H1 (cell line): ENCODE measurements at places on chromosomes 16 and 17. TPM values are rescaled to one million over a fixed set of nuclear protein-coding genes. Genes with fewer than 3 reads are reported as not detected.

Gene TLCD2
- 1.3 and 1.4 TPM in 2 replicates for total RNA-seq

Gene DHX40
- 28.3 and 28.5 TPM in 2 replicates for total RNA-seq

Gene TSPAN10
- total RNA-seq, result 0.96 and 0.99 TPM in 2 replicates

Gene ABCA6
- total RNA-seq, result not detected in 2 replicates

Gene ABI3
- 1.1 and 1.3 TPM in 2 replicates for total RNA-seq

- DNase-seq, result no peak
These were observed 187.1 kb downstream of the TMEM114 start for GRCh38 chr16:8402981-8403843.

- no peak for DNase-seq
These were observed 47.6 kb downstream of the LMF1 start for GRCh38 chr16:923184-923583.

DNA sequence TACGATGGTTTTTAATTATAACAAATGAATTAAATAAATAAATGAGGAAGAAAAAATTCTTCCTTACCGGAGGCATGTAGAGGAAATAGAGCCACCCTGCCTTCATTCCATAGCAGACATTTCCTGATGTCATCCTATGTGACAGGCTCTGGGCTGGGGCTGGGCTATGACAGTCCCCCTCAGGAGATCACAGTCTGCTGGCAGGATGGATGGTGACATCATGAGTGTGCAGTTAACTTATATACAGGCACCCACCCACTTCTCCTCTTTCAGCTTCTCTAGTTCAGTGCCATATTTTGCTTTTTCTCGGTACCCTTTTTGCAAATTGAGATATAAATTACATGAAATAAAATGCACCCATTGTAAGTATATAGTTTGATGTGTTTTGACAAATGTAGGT lies 6.4 kb upstream of the CMTM3 start:
- DNase-seq, result no peak

DNA sequence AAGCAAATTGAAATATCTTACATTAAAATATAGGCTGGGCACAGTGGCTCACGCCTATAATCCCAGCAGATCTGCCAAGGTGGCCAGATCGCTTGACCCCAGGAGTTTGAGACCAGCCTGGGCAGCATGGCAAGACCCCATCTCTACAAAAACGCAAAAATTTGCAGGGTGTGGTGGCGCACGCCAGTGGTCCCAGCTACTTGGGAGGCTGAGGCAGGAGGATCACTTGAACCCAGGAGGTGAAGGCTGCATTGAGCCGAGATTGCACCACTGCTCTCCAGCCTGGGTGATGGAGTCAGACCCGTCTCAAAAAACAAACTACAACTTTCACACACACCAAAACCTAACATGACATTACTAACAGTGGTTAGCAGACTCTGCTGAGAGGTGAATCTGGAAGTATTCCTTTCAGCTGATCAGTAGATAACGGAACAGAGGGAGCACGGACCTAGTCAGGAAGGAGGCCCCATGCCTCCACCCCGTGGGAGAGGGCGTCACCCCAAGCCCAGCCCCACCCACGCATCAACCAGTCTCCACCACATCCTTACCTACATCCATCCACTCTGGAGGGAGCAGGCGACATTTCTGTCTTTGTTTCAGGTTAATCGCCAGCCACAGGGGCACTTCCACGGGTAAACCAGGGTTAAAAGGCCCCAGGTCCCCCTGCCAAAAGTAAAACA lies 1.7 kb downstream of the GINS2 start:
- DNase-seq, result no peak

- no peak for DNase-seq
These were observed 4.9 kb downstream of the STX1B start for GRCh38 chr16:31005350-31006085.

GRCh38 chr17:59105852-59106462 lies 723 bp downstream of the TRIM37 start:
- no peak for DNase-seq

DNA sequence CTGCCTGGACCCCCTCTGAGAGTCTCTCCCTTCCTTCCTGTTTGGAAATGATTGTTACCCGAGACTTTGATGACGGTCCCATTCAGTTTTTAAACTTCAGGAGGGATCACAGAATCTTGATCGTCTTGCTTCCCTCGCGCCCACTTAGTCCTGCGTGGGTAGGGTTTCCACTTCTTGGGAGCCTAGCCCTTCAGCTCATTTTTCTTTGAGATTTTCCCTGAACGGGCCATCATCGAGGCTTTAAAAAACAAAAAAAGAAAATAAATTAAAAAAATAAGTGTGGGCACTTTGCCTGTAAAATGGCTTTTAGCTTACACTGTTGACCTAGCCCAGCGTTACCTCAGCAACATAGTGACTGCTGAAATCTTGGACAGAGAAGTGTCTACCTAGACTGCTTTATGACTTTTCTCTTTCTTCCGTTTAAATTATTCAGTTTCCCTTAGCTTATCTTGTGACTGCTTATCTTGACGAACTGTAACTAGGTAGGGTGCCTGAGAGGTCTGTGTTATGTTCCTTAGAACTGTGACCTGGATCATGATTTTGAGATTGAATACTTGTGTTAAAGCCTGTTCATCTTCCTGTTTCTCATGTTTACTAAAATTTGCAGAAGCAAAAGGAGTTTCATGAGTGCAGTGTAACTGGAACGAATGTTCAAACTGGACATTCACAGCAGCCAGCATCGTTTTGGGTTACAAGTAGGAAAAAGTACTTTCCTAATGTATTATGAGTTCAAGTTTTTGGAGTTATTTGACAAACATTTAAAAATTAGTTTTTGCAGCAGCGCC lies 874 bp downstream of the WWP2 start:
- no peak for DNase-seq

DNA sequence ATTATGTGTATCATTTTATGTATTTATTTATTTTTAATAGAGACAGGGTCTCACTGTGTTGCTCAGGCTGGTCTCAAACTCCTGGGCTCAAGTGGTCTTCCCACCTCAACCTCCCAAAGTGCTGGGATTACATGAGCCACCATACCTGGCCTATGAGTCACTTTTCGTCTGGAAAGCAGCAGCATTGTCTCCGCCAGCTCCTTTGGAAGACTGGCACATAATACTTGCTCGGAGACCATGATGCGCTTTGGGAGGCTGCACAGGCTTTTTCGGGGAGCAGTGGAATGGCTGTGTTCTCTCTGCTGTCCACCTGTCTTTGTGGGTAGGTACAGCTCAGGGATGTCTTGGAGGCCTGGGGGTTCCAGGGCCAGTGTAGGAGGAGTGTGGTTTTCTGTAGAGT lies 102.2 kb downstream of the AATF start:
- DNase-seq, result no peak

DNA sequence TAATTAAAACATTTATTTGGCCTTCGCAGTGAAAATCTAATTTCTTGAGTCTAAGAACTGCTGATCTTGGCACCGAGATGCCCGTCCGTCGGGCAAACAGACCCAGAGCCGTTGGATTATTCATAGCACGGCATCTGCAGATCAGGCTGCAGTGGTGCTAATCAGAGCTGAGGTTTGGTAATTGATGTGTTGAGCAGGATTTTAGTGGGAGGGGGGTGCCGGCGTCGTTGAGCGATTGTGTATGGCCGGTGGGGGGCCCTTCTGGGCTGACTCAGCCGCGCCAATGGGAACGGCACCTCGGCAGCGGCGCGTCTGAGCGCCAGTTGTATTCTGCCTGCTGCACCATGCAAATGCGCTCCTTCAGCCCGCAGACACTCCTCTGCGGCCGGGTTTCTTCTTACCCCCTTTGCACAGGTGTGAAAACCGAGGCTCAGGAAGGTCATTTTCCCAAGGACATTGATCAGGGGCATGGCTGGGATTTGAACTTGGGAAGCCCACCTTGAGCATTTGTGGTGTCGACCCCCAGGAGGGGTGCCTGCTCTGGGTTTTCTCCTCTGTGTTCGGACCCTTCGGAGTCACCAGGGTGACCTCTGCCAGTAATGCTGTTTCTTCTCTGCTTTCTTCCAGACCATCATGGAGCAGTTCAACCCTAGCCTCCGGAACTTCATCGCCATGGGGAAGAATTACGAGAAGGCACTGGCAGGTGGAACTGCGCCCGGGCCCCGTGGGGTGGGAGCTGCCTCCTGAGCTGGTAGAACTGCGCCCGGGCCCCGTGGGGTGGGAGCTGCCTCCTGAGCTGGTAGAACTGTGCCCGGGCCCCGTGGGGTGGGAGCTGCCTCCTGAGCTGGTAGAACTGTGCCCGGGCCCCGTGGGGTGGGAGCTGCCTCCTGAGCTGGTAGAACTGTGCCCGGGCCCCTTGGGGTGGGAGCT lies 18.4 kb downstream of the BAIAP2 start:
- no peak for DNase-seq

- no peak for DNase-seq
These were observed 21.9 kb downstream of the KIF2B start for GRCh38 chr17:53844491-53845107.

GRCh38 chr17:66281661-66282369 lies 20.6 kb upstream of the PRKCA start:
- DNase-seq, result no peak

- no peak for DNase-seq
These were observed 56.5 kb downstream of the PIGL start for GRCh38 chr17:16273499-16273898.

GRCh38 chr17:2412561-2413021 lies 11.7 kb upstream of the MNT start:
- peak; percentile 57 for DNase-seq
